ENCODE measurements at places on chromosomes 1 and 21.

DNA sequence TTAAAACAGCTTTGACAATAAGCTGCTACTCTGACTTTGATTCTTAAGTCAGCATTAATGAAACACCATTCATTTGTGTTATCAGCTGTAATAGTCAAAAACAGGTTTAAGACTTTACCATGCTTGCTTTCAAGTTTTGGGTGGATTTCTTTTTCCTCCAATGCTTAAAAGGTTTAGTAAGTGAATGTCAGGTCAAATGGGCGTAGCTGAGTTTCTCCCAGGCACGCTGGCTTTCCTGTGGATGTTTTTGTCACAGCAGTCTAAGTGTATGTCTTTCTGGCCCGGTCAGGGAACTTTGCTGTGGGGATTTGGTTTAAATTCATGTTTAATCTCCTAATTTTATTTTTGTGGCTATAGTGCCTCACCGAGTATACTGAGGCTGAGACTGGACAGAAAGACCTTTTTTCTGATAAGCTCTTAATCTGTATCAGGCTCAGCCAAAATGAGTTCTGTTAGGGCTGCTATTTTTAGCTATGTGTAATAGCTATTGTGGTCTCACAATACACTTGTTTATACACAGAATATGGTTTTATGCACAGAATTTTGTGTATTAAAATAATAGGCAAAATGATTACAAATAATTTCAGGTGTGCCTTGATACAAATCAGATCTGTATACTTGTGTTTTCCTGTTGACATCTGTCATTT lies 292.8 kb downstream of the DISC1 start:
- no peak for DNase-seq

- DNase-seq = no peak
These were observed 49.5 kb downstream of the LUZP1 start for GRCh38 chr1:23118957-23119792.

- DNase-seq = no peak
These were observed 464.8 kb downstream of the PTBP2 start for GRCh38 chr1:97186381-97186780.

- DNase-seq = no peak
These were observed 26.2 kb downstream of the SLC66A1 start for GRCh38 chr1:19338323-19338762.

DNA sequence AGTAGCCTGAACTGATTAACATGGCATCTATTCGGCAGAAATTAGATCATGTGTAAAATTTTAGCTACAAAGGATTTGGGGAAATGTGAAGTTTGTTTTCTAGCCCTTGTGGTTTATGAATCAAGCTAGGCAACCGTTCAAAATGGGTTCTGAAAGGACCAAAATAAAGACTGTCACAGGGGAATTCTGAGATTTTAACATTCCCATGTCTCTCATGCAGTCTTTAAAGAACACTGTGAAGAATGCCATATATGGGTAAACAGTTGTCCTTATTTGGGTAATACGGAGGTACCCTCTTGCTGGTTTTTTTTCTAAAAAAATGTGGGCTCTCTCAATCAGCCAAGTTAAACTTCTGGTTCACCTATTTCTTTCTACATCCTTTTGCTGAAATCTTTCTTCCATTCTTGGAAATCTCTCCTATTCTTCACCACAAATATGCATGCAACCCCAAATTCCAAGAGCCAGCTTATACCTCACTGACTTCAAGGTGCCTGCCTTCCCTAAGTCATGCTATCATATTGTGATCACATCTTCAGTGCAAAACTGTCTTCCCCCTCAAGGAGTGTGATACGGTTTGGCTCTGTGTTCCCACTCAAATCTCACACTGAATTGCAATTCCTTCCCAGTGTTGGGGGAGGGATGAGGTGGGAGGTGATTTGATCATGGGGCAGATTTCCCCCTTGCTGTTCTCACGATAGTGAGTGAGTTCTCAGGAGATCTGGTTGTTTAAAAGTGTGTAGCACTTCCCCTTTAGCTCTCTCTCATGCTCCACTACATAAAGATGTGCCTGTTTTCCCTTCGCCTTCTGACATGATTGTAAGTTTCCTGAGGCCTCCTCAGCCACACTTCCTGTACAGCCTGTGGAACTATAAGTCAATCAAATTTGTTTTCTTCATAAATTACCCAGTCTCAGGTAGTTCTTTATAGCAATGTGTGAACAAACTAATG lies 308.7 kb downstream of the TTLL7 start:
- no peak for DNase-seq

DNA sequence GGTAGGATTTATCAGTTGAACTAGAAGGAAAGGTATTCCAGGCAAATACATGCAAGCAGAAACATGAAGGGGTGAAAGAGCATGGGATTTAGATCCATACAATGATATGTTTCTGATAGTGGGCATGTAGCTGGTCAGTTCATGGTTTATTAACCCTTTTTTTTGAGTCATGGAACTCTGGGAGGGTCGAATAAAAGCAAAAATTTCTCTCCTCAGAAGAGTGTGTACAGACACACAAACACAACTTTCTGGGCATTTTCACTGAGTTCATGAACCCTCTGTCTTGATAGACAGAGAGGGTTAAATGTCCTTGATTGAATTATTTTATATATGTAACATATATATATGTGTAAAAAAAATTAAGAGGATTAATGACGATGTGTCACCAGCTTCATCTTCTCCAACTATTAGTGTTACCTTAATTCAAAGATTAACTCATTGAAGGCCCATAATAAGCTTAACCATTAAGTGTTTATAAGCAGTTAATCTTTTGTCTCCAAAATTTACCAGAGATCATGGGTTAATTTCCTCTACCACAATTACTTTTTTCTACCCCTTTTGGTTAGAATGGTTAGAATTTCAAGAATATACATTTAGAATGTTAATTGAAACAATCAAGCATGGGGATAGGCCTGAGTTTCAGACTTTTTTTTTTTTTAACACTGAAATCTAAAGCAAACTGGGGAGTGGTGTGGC lies 4.6 kb downstream of the JUN start:
- no peak for DNase-seq

GRCh38 chr1:15056515-15057285 lies 96.8 kb upstream of the TMEM51 start:
- DNase-seq = no peak

DNA sequence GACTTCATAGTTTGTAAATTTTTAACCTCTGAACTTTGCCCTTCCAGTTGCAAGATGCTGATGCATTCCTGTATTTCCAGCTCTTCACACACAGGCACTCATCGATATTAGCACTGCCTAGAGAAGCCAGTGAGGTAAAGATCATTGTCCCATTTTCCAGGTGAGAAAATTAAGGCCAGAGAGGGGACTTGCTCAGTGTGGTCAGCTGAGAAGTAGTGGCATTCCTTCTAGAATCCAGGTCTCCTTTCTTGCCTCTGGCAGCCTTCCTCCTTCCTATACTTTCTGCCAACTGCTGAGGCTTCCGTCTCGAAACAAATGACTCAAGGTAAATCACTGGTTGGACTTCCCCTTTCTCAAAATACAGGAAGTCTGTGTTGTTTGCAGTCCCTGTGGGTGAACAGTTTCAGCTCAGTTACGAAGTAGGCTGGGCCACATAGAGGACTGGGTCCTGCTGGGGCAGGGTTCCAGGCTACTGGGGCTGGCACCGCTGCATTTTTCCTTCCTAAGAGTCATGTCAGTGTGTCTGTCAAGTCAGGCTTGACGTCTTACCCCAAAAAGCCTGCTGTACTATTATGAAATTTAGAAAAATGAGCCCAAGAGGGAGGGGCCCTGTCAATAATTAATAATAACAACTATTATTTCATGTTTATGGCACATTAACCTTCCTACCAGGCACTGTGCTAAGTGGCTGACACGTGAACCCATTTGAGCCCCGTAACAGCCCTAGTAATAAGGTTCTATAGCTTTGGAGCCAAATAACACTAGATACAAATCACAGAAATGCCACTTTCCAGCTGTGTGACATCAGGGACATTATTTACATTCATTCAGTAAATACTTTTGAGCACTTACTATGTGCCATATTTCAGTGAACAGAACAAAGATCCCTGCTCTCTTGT lies 16.6 kb upstream of the RNF19B start:
- DNase-seq = peak; percentile 35

All from activated CD4-positive, CD25-positive, alpha-beta regulatory T cell (primary cell).